Right lobe of liver (tissue), 6 donors: ENCODE measurements at places on chromosomes 5 and 9. TPM values are rescaled to one million over a fixed set of nuclear protein-coding genes. Genes with fewer than 3 reads are reported as not detected.

GRCh38 chr9:134004131-134004873, 12.2 kb upstream of the VAV2 start:
- DNase-seq = no peak
- no peaks in the 10 kb centered on the region for H3K36me3 ChIP-seq
- no peak overlapping the region for H3K4me3 ChIP-seq
- H3K27me3 ChIP-seq = no peaks in the 10 kb centered on the region
- no peak overlapping the region for H3K27ac ChIP-seq

DNA sequence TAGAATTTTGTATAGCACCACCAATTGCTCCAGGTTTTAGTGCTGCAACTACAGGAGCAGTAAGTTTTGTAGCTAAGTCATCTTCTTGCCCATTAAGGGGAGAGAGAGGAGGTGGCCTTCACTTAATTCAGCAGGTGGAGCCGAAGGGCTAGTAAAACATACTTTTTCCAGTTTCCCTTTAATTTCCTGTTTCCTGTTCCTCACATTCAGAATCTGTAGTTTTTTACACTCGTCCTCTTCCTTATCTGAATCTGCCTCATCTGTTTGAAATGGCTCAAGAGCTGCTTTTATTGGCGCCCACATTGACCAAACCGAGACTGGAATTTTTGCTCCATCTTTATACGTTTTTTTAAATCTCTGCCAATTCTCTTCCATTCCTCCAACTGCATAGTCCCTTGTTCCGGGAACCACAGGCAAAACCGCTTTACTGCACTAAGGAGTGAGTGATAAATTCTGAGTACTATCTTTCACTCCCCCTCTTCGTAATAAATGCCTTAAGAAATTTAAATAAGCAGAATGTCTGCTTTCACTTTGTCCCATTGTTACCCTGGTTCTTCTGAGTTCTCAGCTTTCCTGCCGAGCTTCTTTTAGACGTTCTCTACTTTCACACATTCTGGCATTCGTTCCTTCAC, 133.9 kb downstream of the DROSHA start:
- no peak for DNase-seq
- no peaks in the 10 kb centered on the region for H3K4me1 ChIP-seq
- no peak overlapping the region for H3K27ac ChIP-seq

GRCh38 chr5:82820961-82821845, 256.0 kb downstream of the TMEM167A start:
- no peak for DNase-seq
- no peaks in the 10 kb centered on the region for H3K36me3 ChIP-seq
- no peak overlapping the region for H3K27ac ChIP-seq
- H3K27me3 ChIP-seq = no peaks in the 10 kb centered on the region
- no peaks in the 10 kb centered on the region for H3K4me1 ChIP-seq

The SLC36A3 gene
- not detected for total RNA-seq

The GIN1 gene
- total RNA-seq = 4.8 TPM

GRCh38 chr5:139473105-139473504, 2.3 kb downstream of the SMIM33 start:
- no peaks in the 10 kb centered on the region for H3K4me1 ChIP-seq
- no peaks in the 10 kb centered on the region for H3K27me3 ChIP-seq
- H3K27ac ChIP-seq = peak overlapping the region; percentile 4
- no peak overlapping the region for H3K4me3 ChIP-seq
- H3K36me3 ChIP-seq = no peaks in the 10 kb centered on the region

DNA sequence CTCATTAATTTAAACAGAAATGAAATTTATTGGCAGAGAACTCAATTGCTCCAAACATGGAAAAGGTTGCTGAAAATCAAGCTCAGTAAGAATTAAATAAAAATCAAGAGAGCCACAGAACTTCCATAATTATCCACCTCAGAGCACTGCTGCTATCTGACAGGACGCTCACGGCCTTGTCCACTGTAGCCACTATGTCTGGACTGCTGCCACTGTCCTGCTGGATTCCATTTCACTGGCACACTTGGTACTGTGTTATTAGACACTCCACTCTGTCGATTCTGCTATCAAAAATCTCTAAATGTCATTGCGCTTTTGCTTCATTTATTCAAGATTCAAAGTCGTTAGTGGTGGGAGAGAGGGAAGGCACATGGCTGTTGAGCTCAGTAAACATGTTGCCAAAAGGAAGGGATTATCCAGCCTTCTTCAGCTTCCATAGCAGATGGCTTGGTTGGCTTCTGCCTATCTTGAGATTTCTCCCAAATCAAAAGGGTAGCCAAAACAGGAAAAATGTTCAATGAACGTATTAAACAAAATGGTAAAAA, 815.0 kb downstream of the CDH18 start:
- no peak overlapping the region for H3K4me3 ChIP-seq
- H3K27me3 ChIP-seq = no peaks in the 10 kb centered on the region
- H3K27ac ChIP-seq = no peak overlapping the region
- no peak for DNase-seq

GRCh38 chr9:86836797-86837196, 110.5 kb downstream of the GAS1 start:
- no peak overlapping the region for H3K27ac ChIP-seq
- H3K36me3 ChIP-seq = no peaks in the 10 kb centered on the region
- DNase-seq = no peak
- H3K27me3 ChIP-seq = no peaks in the 10 kb centered on the region
- H3K4me1 ChIP-seq = no peaks in the 10 kb centered on the region
- H3K4me3 ChIP-seq = no peak overlapping the region

- H3K4me1 ChIP-seq = no peaks in the 10 kb centered on the region
- no peak for DNase-seq
- H3K36me3 ChIP-seq = no peaks in the 10 kb centered on the region
- no peaks in the 10 kb centered on the region for H3K27me3 ChIP-seq
Measured at GRCh38 chr9:86734771-86735170, 212.5 kb downstream of the GAS1 start.

DNA sequence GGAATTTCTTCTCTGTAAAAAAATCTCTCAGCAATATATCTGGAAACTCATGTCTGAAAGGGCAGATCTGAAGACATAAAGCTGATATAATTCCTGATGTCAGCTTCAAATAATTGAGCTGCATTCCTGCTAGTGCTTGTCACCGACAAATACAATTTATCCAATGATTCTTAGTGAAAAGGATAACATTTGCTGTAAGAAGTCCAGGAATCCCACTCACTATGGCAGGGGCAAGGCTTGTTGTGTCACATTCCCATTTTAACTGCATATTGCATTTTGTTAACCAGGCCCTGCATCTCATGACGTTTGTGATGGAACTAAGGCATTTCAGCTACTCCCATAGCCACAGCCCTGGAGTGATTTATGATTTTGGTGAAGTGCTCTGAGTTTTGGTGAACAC, 160.1 kb upstream of the DAB2 start:
- no peak overlapping the region for H3K4me3 ChIP-seq
- no peaks in the 10 kb centered on the region for H3K4me1 ChIP-seq
- no peak for DNase-seq
- no peak overlapping the region for H3K27ac ChIP-seq
- H3K36me3 ChIP-seq = no peaks in the 10 kb centered on the region
- H3K27me3 ChIP-seq = no peaks in the 10 kb centered on the region

GRCh38 chr5:68027519-68027918, 188.0 kb upstream of the PIK3R1 start:
- no peak overlapping the region for H3K27ac ChIP-seq
- no peaks in the 10 kb centered on the region for H3K4me1 ChIP-seq
- DNase-seq = no peak
- no peaks in the 10 kb centered on the region for H3K36me3 ChIP-seq

The HMHB1 gene
- not detected for total RNA-seq

DNA sequence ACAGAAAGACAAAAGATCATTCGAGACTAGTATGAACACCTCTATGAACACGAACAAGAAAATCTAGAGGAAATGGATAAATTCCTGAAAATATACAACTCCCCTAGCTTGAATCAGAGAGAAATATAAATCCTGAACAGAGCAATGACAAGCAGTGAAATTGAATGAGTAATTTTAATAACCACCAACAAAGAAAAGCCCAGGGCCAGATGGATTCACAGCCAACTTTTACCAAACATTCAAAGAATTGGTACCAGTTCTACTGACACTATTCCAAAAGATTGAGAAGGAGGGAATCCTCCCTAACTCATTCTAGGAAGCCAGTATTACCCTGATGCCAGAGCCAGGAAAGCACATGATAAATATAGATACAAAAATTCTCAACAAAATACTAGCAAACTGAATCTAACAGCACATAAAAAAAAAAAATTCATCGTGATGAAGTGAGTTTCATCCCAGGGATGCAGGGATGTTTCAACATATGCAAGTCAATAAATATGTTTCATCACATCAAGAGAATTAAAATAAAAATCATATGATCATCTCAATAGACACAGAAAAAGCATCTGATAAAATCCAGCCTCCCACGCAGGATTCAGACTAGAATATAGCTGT, 25.2 kb upstream of the PTGER4 start:
- no peaks in the 10 kb centered on the region for H3K4me1 ChIP-seq
- H3K27ac ChIP-seq = no peak overlapping the region
- no peaks in the 10 kb centered on the region for H3K36me3 ChIP-seq
- no peaks in the 10 kb centered on the region for H3K27me3 ChIP-seq

DNA sequence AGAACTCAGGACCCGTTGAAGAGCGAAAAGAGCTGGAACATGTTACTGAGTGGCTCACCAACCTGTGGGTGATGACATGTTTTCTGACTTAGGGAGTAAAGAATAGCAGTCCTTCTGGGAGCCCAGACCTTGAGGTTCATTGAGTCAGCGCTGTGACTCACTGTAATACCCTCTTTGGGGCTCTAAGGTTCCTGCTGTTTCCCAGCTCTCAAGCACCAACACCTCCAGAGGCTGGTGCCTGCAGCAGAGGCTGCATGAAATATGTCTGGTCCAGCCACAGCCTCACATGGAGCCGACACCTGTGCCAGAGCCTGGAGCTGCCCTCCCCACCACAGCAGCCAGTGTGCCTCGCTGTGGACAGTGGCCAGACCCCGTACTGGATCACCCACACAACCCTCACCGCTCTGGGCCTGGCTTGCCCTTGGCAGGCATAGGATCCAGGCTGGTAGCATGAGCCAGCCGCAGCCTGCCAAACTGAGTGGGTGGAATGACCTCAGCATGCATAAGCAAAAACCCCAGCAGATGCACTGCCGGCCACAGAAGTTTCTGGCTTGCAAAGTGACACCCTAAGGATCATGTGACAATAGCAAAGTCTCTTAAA, 143.5 kb upstream of the MRPS30 start:
- no peaks in the 10 kb centered on the region for H3K4me1 ChIP-seq
- H3K27me3 ChIP-seq = no peaks in the 10 kb centered on the region
- H3K4me3 ChIP-seq = no peak overlapping the region
- H3K36me3 ChIP-seq = no peaks in the 10 kb centered on the region
- H3K27ac ChIP-seq = no peak overlapping the region
- no peak for DNase-seq

- no peaks in the 10 kb centered on the region for H3K4me1 ChIP-seq
- DNase-seq = no peak
- no peak overlapping the region for H3K4me3 ChIP-seq
- no peaks in the 10 kb centered on the region for H3K27me3 ChIP-seq
- H3K36me3 ChIP-seq = no peaks in the 10 kb centered on the region
Measured at GRCh38 chr9:134740071-134740470, 98.5 kb downstream of the COL5A1 start.

DNA sequence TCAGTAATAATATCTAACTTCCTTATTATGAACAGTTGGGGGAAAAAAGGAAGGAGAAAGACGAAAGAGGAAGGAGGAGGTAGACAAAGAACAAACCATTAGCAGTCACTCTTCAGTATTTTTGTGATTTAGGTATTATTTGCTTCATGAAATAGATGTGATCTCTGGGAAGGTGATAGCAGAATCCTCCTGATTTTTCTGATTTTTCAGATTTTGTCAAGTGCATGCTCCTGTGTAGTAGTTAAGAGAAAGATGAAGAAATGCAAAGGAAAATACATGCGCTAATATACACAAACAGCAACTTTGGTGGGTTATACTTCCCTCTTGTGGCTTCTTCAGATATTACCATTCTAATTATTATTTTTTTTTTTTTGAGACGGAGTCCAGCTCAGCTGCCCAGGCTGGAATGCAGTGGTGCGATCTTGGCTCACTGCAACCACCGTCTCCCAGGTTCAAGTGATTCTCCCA, 31.6 kb downstream of the LMNB1 start:
- no peaks in the 10 kb centered on the region for H3K27me3 ChIP-seq
- no peak overlapping the region for H3K27ac ChIP-seq
- no peaks in the 10 kb centered on the region for H3K4me1 ChIP-seq
- H3K36me3 ChIP-seq = no peaks in the 10 kb centered on the region
- no peak overlapping the region for H3K4me3 ChIP-seq
- DNase-seq = no peak

The KCNN2 gene
- total RNA-seq = 0.60 TPM

- H3K27me3 ChIP-seq = no peaks in the 10 kb centered on the region
- no peaks in the 10 kb centered on the region for H3K36me3 ChIP-seq
- H3K4me1 ChIP-seq = no peaks in the 10 kb centered on the region
- H3K27ac ChIP-seq = no peak overlapping the region
- H3K4me3 ChIP-seq = no peak overlapping the region
- no peak for DNase-seq
Measured at GRCh38 chr9:2691212-2691611, 26.1 kb upstream of the KCNV2 start.

The RNF145 gene
- total RNA-seq = 7.2 TPM

- peaks cover 4% of the 10 kb centered on the region for H3K4me1 ChIP-seq
- no peaks in the 10 kb centered on the region for H3K27me3 ChIP-seq
- no peak overlapping the region for H3K4me3 ChIP-seq
Measured at GRCh38 chr9:129972816-129973215, 70.2 kb downstream of the FNBP1 start.

DNA sequence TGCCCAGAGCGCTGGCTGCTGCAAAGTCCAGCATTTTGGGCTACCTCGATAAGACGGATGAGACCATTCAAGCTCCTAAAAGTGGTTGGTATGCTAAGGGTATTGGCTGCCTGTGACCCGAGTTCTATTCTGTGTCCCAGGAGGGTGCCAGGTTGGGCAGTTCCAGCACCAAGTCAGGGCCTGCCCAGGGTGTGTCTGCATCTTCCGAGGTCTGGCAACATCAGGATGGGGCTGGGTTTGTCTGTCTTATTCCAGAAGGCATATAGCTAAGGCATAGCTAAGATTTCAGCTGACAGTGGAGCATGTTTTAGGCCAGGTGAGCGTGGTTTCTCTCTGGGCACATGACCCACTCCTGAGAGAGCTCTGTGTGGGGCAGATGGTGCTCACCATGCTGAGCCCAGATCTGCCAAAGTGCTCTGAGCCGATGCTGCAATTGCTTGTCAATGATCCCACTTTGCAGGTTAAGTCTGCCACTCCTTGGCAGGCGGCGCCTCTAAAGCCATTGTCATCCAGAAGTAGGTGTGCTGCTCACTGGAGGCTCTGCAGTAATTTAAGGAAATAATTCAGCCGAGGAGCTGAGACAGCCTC, 7.8 kb downstream of the SLC9A3 start:
- H3K27me3 ChIP-seq = no peaks in the 10 kb centered on the region
- DNase-seq = no peak
- H3K27ac ChIP-seq = no peak overlapping the region
- H3K4me1 ChIP-seq = no peaks in the 10 kb centered on the region
- H3K36me3 ChIP-seq = no peaks in the 10 kb centered on the region
- H3K4me3 ChIP-seq = no peak overlapping the region
